Tibial nerve (tissue), 4 donors: ENCODE measurements at places on chromosomes 6 and 20. TPM values are rescaled to one million over a fixed set of nuclear protein-coding genes. Genes with fewer than 3 reads are reported as not detected.

GRCh38 chr6:52390361-52390727 lies 28.4 kb downstream of the PAQR8 start:
- no peaks in the 10 kb centered on the region for H3K27me3 ChIP-seq
- peak overlapping the region; percentile 71 for H3K27ac ChIP-seq
- DNase-seq: no peak
- H3K4me3 ChIP-seq: no peak overlapping the region
- H3K4me1 ChIP-seq: peaks cover 15% of the 10 kb centered on the region

GRCh38 chr20:54382419-54382818 lies 93.0 kb upstream of the DOK5 start:
- no peaks in the 10 kb centered on the region for H3K4me1 ChIP-seq
- H3K4me3 ChIP-seq: no peak overlapping the region
- no peaks in the 10 kb centered on the region for H3K27me3 ChIP-seq
- DNase-seq: no peak

GRCh38 chr6:93419304-93420162 lies at the start of gene EPHA7:
Gene EPHA7, minus strand, starts transcription at chr6:93419559. Its CDS starts 218 bp downstream, at chr6:93419341.
- no peaks in the 10 kb centered on the region for H3K27me3 ChIP-seq
- peaks cover 44% of the 10 kb centered on the region for H3K4me1 ChIP-seq
- H3K27ac ChIP-seq: no peak within 1 kb of the TSS
- H3K36me3 ChIP-seq: no peaks in the 10 kb centered on the region
- DNase-seq: peak; percentile 88
- peak within 1 kb of the TSS; percentile 51 for H3K4me3 ChIP-seq

DNA sequence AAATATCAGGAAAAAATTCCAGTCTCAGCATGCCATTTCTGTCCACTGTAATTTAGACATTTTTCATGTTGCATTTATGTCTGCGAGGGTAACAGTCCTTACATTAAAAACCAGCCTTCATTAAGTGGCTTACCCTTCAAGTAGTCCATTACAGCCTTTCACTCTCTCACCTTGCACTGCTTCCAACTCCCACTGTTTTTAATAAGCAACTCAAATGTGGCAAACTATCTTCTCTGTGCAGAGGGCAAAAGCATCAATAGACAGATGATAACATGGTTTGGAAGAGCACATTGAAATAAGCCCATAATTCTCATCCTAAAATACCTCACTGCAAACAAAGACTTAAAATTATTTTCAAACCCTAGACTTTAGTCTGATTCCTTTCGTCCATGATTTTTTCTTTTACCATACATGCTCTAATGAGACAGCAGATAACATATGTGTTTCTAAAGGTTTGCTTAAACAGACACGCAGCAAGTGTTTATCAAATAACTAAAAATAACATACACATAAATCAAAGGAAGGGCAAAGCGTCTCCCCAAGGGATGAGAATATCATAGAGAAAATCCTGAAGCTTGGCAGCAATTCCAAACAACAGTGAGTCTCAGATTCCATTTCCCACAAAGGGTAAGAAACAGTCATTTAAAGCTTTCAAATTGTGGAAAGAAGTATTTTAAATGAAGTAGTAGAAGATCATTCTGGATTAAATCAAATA lies 130.4 kb downstream of the PTPRK start:
- H3K27me3 ChIP-seq: no peaks in the 10 kb centered on the region
- H3K4me1 ChIP-seq: no peaks in the 10 kb centered on the region
- no peak overlapping the region for H3K4me3 ChIP-seq
- no peak for DNase-seq

DNA sequence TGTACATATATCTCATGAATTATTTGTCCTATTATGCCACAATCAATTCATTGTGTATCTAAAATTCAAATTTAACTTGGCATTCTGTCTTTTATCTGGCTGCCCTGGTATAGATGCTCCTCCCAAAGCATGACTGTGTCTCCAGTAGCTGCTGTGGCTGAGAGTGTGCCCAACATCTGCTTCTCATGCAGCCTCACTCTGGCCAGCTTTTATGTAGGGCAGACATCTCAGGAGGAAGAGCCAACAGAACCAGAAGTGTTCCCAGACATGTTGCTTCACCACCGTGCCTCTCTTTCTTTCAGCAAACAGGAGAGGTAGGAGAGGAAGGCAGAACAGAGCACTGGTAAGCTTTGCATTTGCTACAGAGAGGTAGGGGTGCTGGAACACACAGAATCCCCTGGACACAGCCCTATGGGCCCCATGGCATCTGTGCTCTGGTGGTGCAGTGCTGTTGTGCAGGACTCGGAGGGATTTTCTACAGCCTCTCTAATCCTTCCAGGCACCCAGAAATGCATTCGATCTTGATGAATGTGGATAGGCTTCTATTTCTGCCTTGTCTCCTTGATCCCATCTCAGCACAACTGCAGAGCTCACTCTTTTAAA lies 637.1 kb downstream of the UTRN start:
- H3K4me3 ChIP-seq: no peak overlapping the region
- no peaks in the 10 kb centered on the region for H3K4me1 ChIP-seq
- no peaks in the 10 kb centered on the region for H3K27me3 ChIP-seq

DNA sequence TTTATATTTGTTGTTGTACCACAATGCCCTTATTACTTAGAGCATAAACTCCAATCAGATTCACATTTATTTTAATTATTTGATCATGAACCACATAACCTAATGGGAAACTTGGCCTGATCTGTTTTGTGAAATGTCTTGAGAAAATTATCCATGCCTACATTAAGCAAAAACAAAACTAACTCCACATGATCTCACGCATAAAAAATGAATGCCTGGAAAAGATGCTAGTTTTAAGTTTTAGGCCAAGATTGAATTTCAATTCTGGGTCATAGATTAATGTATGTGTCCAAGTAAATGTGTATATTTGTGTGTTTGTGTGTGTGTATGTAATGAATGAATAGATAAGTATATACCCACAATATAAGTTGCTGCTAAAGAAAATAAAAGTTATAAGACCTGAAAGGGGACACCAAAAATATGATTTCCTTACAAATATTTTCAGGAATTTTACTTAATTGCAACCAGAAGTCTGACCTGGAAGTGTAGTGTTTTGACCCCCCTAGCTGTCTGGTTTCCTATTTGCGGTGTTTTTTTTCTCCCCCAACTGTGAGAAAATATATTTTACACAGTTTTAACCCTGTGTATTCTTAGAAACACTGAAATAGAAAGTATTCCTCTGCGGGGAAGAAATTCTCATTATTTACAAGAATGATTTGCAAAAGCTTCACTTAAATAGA lies 97.2 kb downstream of the JAG1 start:
- peaks cover 13% of the 10 kb centered on the region for H3K4me1 ChIP-seq
- no peak overlapping the region for H3K4me3 ChIP-seq
- DNase-seq: no peak

DNA sequence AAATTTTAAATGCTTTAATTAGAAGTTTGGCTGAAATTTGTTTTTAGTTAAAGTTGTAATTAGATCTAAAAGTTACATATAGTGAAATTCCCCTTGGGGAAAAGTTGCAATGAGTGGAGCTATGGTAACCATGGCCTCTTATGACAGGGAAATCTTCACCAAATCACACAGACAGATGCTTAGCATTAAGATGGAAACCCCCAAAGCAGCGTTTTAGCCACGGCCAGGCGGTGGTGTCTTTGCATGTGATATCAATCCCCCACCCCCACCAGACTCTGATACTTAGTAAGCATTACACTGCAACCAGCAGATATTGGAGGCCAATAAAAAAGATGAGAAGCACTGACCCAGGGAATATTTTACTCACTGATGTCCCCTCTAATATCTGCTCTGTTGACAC lies 75.7 kb downstream of the REPS1 start:
- H3K27me3 ChIP-seq: no peaks in the 10 kb centered on the region
- no peaks in the 10 kb centered on the region for H3K4me1 ChIP-seq
- no peak overlapping the region for H3K4me3 ChIP-seq
- peaks cover 3% of the 10 kb centered on the region for H3K36me3 ChIP-seq
- DNase-seq: no peak

DNA sequence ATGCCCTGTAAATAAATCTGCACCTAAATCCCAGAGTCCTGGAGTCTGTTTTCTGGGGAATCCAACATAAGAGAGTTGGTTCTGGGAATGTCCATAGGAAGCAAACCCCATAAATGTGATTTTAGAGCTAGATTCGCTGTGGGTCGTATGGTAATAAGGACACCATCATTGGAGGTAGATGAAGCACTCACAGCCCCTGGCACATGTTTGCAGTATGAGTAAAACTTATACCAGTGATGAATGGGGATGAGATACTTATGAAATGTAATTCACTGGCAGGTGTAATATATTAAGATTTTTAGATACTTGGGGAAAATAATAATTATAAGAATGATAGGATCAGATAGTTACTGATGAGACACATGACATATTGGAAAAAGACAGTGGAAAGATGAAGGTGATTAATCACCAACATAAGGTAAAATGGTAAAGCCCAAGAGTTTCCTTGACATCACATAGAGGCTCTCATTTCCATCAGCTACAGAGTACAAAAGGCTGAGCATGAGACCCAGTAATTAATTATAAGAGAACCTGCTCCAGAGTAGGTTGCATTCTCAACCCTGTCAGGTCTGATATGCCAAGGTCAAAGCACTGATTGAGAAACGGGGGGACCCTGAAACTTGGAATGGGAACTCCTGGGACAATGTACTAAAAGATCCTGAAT lies 44.7 kb upstream of the THEMIS start:
- H3K27me3 ChIP-seq: no peaks in the 10 kb centered on the region
- H3K36me3 ChIP-seq: no peaks in the 10 kb centered on the region
- DNase-seq: no peak
- H3K4me3 ChIP-seq: no peak overlapping the region
- H3K27ac ChIP-seq: no peak overlapping the region

DNA sequence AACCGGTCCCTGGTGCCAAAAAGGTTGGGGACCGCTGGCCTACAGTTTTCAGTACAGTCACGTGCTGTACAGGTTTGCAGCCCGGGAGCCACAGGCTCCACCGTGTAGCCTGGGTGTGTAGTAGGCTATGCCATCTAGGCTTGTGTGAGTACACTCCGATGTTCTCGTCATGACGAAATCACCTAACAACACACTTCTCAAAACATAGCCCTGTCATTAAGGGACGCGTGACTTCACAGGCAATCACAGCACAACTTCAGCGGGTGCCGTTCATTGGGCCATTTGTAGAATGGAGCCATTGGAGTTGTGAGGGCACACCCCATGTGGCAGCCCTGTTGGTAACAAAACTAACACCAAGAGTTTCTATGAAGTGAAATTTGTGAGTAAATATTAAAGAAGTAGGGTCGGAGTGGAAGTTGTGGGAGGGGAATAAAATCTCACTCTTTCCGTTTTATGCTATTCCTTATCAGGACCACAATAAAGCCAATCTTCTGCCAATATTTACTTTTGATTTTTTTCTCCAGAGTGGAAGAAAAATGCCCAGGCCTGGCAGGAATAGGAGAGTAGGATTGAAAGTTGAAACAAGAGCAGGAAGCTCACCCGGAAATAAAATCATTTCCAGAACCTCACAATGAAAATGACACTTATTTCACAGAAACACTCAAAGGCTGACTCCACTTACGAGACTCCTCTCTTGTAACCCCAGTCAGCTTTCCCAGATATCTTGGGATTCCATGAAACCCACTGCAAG lies 63.7 kb upstream of the PTPN1 start:
- no peak overlapping the region for H3K4me3 ChIP-seq
- no peak for DNase-seq
- no peaks in the 10 kb centered on the region for H3K36me3 ChIP-seq
- H3K4me1 ChIP-seq: peaks cover 15% of the 10 kb centered on the region
- no peak overlapping the region for H3K27ac ChIP-seq

GRCh38 chr20:62782149-62782892 lies 14.0 kb upstream of the MRGBP start:
- no peak overlapping the region for H3K27ac ChIP-seq
- H3K36me3 ChIP-seq: no peaks in the 10 kb centered on the region
- peaks cover 6% of the 10 kb centered on the region for H3K4me1 ChIP-seq
- DNase-seq: no peak
- H3K27me3 ChIP-seq: peaks cover 5% of the 10 kb centered on the region
- no peak overlapping the region for H3K4me3 ChIP-seq

DNA sequence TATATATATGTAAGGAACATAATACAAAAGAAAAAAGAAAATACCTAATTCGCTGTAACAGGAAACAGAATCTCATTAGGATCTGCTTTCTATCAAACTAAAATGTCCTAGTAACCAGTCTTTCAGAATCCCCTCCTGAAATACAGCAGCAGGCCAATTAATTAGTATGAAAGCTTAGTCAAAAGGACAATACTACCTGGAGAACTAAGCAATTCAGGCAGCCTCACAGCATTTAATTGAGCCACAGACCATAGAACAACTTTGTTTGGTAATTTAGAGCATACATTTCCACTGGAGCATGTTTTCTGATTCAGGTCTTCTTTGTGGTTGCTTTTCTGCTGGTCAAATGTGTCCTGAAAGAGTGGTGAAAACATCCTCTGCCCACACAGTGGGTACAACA lies 516.0 kb downstream of the LMBRD1 start:
- no peak for DNase-seq
- H3K4me3 ChIP-seq: no peak overlapping the region
- H3K27ac ChIP-seq: no peak overlapping the region
- no peaks in the 10 kb centered on the region for H3K36me3 ChIP-seq

DNA sequence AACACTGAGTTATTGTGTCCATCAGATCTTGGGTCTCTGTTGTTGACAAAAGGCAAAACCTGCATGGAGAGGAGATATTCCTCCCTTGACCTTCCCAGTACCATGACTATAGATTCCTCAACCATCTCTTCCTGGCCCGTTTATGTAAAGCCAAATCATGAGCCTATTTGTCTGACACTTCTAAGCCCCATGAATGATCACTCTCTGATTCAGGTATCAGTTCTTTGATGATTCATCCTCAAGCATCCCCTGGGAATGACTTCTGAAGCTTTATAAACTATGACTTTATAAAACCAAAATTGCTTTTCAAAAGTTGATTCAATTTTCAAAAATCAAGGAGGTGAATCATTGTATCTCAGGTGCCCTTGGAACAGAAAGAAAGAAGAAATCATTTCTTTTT lies 78.7 kb upstream of the LOC128125822 start:
- DNase-seq: no peak
- no peaks in the 10 kb centered on the region for H3K36me3 ChIP-seq

DNA sequence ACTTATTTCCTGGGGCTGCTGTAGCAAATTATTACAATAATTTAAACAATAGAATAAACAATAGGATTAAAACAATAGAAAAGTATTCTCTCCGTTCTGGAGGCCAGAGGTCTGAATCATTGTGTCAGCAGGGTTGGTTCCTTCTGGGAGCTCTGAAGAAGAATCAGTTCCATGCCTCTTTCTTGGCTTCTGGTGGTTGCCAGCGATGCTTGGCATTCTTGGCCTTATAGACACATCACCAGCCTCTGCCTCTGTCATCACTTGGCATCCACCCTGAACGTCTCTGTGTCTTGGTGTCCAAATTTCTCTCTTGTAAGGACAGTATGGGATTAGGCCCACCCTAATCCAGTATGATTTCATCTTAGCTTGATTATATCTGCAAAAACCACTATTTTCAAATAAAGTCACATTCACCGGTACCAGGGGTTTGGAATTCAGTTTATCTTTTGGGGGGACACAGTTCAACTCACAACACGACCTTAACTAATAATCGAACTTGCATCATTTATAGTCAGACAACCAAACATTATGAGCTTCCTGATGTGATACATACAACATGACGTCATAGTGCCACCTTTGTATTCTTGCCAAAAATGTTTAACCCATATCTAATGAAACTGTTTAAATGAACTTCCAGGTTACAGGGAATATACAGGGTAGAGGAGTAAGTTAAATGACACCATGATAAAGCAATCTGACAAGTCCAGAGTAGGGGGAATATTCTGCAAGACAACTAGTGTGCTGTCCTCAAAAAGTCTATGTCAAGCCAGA lies 84.7 kb upstream of the RNF24 start:
- H3K27me3 ChIP-seq: no peaks in the 10 kb centered on the region
- no peaks in the 10 kb centered on the region for H3K4me1 ChIP-seq
- H3K27ac ChIP-seq: no peak overlapping the region

The BCL2L1 gene
- total RNA-seq: 105 TPM

The RGS19 gene
- total RNA-seq: 13.4 TPM

The BIRC7 gene
- total RNA-seq: 53.1 TPM

The GCNT2 gene
- total RNA-seq: 3.5 TPM

The HLA-DQA1 gene
- total RNA-seq: 0.30 TPM

The SLC35F1 gene
- total RNA-seq: 17.7 TPM

The LHFPL5 gene
- total RNA-seq: not detected

The GNRH2 gene
- total RNA-seq: not detected
